ENCODE measurements at places on chromosomes 6 and 20. TPM values are rescaled to one million over a fixed set of nuclear protein-coding genes. Genes with fewer than 3 reads are reported as not detected.

- DNase-seq: peak; percentile 16
Measured at GRCh38 chr20:41786158-41786557, 168.0 kb upstream of the CHD6 start.

The LINC00237 gene
- not detected for total RNA-seq

- DNase-seq: no peak
Measured at GRCh38 chr20:58228484-58229197, at the start of gene ANKRD60. ANKRD60 (minus strand) TSS chr20:58228653; CDS start chr20:58228653, 0 bp downstream.

The GJA10 gene
- total RNA-seq: not detected

DNA sequence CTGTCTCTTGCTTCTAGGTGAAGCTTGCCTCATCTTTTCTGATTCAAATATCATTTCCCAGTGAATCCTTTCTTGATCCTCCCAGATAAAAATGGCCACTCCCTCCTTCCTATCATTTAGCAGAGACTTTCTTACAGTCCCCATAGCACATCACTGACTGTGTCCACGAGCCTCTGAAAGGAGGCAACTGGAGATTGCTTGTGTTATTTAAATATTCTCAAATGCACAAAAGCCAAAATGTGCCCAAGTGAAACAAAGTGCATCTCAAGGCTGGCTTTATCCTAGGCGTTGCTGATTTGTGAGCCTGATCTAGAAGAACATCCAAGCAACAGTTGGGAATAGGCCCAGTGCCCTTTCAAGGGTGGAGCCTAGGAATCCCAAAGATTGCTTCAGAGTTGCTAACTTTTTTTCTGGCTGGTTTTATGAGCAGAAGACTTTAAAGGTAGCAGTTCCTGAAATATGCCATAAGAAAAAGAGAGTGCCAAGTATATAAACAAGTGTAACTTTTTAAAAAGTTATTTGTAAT is 393.6 kb downstream of the CD83 start:
- DNase-seq: no peak

The TCF19 gene
- 14.7 TPM for total RNA-seq

The GGTLC1 gene
- not detected for total RNA-seq

The CASS4 gene
- 0.06 TPM for total RNA-seq

DNA sequence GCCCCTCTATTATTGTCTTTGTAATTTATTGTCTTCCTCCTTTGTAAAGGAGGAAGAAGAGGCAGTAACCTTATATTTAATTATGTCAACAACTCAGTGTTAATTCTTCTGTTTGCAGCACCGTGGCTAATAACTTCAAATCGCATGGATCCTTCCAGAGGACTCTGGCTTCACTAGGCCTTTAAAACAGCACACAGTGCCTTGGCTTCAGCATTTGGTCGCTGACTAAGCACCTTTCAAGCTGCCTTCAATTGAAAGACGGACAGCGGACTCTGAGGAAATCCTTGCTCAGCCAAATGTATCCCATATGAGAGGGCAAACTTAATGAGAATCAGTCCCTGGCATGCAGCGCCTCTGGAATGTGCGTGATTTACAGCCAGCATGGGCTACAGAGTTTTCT is 64.2 kb downstream of the SGK1 start:
- DNase-seq: no peak

DNA sequence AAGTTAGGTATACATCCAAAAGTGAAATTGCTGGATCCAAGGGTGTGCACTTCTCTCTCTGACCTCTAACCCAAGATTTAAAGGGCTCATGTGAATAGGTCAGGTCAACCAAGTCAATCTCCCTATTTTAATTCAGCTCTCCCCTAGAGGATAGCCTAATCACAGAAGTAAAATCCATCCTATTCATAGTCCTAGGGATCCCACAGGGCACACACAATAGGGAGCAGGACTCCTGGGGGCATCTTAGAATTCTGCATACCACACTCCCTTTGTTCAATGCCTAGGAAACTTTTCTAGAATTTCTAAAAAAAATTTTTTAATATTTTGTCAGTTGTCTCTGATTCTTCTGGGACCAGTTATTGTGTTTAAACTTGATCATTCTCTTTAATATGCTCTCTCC is 35.1 kb downstream of the CST9L start:
- DNase-seq: no peak

DNA sequence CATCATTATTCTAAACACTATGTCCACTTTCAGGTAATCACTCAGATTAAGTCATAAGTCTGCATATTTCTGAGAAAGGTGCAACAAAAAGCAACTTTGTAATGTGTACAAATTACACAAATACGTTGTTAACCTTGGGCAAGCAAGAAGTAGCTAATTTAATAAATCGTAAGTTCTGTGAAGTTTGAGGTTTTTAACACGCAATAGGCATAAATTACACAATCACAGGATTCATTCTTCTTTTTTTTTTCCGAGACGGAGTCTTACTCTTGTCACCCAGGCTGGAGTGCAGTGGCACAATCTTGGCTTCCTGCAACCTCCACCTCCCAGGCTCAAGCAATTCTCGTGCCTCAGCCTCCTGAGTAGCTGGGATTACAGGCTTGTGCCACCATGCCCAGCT is 57.2 kb upstream of the F13A1 start:
- DNase-seq: no peak

The TBXT gene
- total RNA-seq: not detected

- no peak for DNase-seq
Measured at GRCh38 chr20:58723628-58723984, 31.0 kb downstream of the NPEPL1 start.

The EDN3 gene
- total RNA-seq: not detected

DNA sequence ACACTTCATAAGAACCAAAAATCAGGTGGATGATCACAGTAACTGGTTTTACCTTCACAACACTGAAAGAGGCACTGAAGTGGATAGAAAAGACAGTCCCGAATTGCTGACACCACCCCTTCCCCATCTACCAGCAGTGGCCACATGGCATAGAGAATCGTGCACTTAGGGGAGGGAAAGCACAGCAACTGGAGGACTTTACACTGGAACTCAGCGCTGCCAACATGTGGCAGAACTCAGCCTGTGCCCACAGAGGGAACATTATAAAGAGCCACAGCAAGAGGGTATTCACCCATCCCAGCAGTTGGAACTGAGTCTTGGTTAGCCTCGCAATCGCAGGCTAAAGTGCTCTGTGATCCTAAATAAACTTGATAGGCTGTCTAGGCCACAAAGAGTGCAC is 6.5 kb upstream of the KIAA1586 start:
- DNase-seq: peak; percentile 14

The ENPP5 gene
- 0.89 TPM for total RNA-seq

The FRMD1 gene
- total RNA-seq: not detected

DNA sequence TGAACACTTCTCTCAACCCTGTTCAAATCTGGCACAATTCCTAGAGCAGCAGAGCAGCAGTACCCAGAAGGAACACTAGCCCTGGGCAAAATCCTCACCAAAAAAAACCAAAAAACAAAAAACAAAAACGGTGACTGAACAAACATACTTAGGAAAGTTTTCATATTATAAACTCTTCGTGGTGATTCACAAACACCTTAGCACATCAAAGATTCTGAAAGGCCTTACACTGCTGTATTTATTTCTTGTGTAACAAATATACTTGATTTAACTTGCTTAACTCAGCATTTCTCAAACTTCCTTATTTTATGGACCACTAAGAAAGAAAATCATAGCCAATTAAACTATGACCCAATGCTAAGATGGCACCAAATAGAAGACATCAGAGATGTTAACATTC is 57.8 kb upstream of the RREB1 start:
- no peak for DNase-seq

DNA sequence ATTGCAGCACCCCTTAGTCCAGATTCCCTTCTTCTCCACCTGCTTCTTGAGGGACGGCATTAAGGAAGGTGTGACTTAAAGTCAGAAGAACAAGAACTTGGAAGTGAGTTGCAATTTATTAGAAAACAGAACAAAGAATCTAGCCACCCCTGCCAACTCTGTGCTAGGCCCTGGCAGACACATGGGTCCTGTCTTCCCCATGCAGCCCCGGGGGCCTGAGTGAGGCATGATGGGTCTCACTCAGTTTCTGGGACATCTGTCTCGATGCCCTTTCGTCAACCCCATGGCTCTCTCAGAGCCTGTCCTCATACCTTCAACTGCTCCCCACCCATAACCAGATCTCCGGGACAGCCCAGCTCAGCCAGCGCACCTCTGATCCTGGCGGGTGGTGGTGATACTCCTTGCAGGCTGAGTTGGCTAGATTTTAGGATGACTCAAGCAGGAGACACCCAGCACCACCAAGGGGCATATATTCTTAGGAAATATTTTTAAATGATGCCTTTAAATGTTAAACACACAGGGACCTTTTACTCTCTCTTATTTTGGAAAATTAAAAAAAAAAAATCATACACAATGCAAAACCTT is 143.2 kb upstream of the RNF24 start:
- DNase-seq: no peak

- DNase-seq: no peak
Measured at GRCh38 chr6:11830520-11830919, 51.9 kb upstream of the ADTRP start.

The PPIL6 gene
- total RNA-seq: 1.0 TPM

Measured in H4 (cell line).